ENCODE measurements at places on chromosomes 3 and 15.

- DNase-seq = no peak
Measured at GRCh38 chr3:197953325-197953724, 3.3 kb downstream of the RPL35A start.

- no peak for DNase-seq
Measured at GRCh38 chr3:127688416-127689265, 15.9 kb downstream of the ABTB1 start.

GRCh38 chr3:151459358-151459757, 1.5 kb downstream of the IGSF10 start:
- no peak for DNase-seq

DNA sequence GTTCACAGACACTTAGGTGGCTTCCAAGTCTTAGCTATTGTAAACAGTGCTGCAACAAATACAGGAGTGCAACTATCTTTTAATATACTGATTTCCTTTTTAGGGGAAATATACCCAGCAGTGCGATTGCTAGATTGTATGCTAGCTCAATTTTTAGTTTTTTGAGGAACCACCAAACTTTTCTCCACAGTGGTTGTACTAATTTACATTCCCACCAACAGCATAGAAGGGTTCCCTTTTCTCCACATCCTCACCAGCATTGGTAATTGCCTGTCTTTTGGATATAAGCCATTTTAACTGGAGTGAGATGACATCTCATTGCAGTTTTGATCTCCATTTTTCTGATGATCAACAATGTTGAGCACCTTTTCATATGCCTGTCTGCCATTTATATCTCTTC, 58.9 kb downstream of the ZNF148 start:
- DNase-seq = no peak

- DNase-seq = peak; percentile 76
Measured at GRCh38 chr3:52896613-52897012, 735 bp downstream of the STIMATE start.

- DNase-seq = no peak
Measured at GRCh38 chr15:99158626-99159412, 53.9 kb downstream of the SYNM start.

DNA sequence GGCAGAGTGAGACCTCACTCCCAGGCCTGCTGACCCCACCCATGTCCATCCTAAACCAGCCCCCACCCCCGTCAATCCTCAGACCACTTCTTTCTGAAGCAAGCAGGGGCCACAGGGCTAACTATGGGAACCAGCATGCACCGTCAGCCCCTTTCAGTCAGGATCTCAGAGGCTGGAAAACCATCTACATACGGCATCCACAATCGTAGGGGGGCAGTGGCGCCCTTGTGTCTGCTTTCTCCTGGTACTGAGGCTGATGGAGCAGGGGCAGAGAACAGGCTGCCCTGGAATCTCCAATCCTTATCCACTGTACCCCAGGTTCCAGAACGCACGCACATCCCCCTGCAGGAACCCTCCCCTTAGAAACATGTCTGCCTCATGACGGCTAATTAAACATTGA, 56.6 kb downstream of the XXYLT1 start:
- DNase-seq = no peak

- no peak for DNase-seq
Measured at GRCh38 chr15:51348688-51349087, 7.2 kb downstream of the GLDN start.

- no peak for DNase-seq
Measured at GRCh38 chr3:39434574-39434973, 28.1 kb downstream of the RPSA start.

- peak; percentile 63 for DNase-seq
Measured at GRCh38 chr15:48992545-48992944, 28.8 kb upstream of the SHC4 start.

GRCh38 chr3:15860014-15860934, 62.5 kb upstream of the ANKRD28 start:
- peak; percentile 66 for DNase-seq

DNA sequence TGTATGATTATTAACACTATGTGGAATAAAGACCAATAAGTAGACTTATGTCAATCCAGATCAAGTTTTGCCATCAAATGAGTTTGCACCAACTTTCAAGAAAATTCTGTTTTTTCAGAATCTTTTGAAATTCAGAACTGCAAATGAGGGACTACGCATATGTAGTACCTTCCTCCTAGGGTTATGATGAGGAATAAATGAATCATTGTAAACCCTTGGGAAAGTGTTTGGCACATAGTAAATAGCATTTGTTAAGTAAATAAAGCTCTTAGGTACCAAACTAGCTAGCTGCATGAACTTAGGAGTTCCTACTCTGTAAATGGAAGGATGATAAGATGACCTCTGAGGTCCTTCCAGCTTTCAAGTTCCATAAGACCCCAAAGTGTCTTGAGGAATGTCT, 242.6 kb upstream of the SETMAR start:
- no peak for DNase-seq

DNA sequence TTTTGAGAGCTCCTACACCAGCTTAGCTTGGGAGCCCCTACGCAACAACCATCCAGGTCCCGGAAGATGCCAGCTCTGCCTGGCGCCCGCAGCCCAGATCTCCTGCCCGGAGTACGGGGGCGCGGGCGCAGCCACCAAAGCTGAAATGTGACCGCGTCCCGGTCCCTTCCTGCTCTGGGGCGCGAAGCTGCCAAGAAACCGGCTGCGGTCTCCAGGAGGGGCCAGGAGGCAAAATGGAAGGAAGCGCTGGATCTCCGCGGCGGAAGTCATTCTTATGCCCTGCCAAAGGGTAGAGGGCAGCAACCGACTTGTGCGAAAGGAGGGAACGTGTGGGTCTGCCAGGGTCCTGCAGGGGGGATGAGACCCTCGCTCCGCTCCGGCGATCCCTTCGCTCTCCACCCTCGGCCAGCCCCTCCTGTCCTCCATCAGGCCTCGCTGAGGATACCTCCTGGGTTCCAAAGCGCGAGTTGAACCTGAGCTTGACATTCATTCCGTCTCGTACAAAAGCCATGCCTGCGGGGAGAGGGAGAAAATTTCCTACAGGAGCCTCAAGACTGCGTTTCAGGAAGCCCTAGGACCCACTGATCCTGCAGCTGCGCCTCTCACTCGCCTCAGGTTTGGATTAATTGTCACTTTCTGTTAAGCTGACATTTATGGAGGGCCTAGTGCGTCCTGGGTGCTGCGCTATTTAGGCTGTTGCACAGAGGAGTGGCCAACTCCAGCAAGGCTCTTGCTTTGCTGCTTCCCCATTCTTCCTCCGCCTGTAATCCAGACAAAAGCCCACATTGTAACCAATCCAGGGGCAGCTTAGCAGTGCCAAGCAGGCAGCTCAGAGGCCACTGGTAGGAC, 98.3 kb upstream of the VGLL3 start:
- DNase-seq = no peak

DNA sequence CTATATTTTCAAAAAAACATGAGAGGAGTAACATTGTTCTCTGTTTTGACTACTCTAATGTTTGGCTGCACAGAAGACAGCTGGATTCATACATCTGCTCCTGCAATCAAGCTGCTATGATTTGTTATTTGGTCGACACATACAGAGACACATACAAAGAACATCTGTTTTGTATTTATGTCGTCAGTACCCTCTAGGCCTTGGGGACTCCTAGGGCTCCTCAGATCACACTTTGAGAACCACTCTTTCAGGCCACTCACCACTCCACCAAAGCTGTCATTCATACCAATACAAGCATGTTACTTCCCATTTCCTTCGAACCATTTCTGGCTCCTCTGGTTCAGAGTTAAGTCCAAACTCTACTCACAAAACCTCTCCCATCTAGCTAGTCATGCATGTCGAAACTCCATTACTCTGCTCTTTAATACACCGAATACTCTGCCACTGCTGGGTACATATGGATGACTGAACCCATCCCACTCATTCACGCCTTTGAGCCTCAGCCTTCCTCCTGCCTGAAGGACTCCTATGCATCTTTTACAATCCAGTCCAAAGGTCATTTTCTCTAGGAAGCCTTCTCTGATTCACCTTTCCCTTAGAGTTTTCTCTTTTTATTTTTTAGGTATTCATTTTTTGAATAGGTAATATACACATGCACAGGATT, 102.9 kb upstream of the ARHGEF3 start:
- DNase-seq = no peak

- DNase-seq = peak; percentile 81
Measured at GRCh38 chr3:49020330-49021212, 1.4 kb upstream of the NDUFAF3 start.

- DNase-seq = no peak
Measured at GRCh38 chr15:42158941-42159340, 2.5 kb upstream of the PLA2G4F start.
